Right lung (tissue), 10 donors: ENCODE measurements at places on chromosomes 4 and X.

DNA sequence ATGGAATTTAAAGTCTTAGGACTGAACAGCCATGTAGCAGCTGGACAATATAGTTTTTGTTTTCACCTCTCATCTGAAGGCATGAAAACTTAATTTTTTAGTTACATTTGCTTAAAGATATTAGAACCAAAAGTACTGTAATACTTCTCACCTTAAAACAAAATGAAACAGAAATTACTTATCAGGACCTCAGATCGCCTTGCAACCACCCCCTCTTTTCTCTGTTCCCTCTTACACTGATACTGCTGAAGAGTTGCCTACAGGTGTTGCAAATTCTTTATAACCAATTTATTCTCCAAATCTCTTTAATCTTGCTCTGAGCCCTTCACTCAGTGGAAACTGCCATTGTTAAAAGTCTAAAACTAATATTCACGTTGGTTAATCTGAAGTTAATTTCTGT, 145.0 kb downstream of the SPCS3 start:
- no peak for DNase-seq

DNA sequence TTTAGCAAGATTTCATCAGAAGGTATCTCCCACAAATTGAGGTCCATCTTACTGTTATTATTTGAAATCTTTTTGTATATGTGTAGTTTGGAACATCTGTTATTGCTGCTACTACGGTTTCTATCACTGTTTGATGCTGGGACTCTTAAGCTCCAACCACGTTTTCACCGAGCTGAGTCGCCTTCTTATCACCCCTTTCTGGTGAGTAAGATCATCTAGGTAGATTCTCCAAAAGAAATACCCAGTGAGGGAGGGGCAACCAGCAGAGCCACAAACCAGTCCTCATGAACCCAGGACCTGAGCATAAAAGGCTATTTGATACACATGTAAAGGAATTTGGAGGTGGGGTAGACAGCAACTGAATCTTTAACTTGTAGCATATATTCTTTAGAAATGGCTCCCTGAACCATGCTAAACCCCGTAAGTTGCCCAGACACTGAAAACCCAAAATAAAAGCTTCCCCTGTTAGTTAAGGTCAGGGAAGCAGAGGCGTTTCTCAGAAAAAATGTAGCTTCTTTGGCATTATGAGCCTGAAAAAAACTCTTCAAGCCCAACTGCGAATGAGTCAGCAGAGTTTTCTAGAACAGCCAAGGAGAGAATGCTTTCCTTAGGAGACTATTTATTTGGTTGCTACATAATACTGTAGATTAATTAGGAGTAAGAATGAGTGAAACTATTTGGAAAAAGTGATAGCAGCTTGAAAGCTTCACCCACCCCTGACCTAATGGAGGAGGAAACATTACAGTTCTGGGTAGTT, 53.8 kb upstream of the ATXN3L start:
- DNase-seq = peak; percentile 60

DNA sequence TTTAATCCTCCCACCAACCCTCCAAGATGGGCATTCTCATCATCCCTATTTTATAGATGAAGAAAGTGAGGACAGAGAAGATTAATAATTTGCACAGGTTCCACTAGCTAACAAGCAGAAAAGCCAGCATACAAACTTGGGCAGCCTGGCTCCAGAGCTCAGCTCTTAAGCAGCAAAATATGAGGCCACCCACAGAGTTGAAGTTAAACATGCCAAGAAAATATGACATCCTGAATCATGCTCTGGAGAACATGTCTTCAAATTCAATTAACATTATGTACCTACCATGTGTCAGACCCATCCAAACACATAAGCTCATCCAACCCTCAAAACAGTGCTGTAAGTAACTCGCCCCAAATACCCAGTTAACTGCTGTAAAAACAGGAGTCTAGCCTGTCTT, 33.9 kb downstream of the USP46 start:
- no peak for DNase-seq

- no peak for DNase-seq
Observed at GRCh38 chr4:7699031-7699430, 240.6 kb downstream of the AFAP1 start.

DNA sequence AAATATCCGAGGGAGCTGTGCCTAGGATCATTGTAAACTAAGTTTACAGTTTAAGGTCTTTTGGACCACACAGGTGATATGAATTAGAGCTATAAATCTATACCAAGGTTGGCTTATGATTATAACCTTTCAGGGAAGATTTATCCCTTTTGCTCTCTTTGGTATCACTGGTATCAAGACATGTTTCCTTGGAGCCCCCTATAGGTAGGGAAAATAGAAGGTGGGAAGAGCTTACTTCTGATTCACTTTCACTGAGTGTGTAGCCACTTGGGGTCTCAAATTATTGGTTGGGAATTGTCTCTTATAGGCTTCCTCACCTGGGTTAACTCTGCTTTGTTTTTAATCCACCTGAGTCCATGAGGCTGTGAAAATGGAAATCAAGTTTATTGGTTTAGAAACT, 262.1 kb upstream of the NR3C2 start:
- no peak for DNase-seq

DNA sequence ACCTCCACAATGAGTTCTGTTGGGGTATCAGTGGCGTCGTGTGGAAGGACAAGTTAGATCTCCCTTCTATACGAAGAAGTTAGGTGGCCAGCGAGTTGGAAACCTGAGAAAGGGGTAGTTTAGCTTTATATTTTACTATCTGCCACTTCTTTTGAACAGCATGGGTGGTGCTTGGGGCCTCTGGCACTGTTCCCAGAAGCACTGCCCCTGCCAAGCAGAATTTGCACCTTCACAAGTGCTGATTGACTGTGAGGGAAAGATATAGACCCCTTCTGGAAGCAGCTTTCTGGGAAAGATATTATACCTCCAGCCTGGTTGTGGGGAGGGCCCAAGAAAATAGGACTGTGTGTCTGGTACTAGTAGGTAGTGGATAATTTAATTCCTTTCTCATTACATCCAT, 246.9 kb downstream of the FBXO8 start:
- no peak for DNase-seq

DNA sequence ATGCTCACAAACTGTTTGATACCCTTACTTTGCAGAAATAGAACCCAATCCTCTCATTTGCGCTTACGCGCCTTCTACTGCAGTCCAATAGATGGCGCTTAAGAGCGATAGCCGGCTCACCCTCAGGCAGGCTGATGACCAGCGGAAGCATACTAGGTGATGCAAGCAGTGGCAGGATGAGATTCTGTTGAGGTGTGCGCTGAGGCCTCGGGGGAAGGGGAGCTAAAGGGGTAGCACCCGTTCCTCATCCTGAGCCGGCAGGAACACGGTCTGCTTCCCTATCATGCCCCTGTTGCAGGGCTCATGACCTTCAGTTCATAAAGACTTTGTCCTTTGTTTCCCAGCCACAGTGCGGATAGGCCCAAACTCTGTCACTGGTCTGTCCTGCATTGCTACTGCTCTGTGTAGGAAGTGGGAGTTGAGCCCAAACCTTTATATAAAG, 628.9 kb downstream of the TLL1 start:
- no peak for DNase-seq

DNA sequence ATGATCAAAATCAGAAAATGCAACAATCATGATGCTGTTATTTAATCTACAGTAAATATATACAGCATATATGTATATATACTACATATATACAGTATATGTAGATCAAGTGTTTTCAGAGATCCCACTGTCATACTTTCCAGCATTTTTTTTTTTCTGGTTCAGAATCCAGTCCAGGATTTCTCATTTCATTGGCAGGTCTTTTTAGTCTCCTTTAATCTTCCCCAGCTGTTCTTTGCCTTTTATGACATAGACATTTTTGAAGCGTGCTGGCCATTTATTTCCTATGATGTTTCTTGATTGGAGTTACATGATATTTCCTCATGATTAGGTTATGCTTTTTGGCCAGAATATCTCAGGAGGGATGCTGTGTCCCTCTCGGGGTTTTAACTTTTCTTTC, 92.0 kb upstream of the TLR2 start:
- DNase-seq = no peak

DNA sequence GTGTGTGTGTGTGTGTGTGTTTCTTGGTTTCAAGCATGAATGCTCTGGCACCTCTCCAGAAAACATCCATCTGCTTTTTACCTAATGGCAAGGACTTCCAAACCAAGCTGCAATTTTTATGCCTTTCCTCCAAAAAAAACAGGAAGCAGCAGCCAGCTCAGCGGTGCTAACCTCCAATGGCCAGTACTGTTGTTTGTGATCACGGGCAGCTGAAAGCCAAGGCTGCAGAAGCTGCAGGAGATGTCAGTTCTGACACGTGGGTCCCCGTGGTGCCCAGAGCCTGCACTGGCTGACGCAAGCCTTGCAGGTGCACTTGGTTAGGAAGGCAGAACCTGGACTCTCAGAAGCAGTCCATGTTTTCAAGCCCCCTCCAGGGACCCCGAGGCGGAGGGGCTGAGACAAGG, 313.6 kb upstream of the DDX53 start:
- DNase-seq = no peak

- no peak for DNase-seq
Observed at GRCh38 chr4:56656346-56656643, 24.8 kb downstream of the HOPX start.

GRCh38 chrX:287670-288069, 6.5 kb downstream of the PLCXD1 start:
- no peak for DNase-seq

- DNase-seq = no peak
Observed at GRCh38 chr4:20368926-20369325, 117.2 kb downstream of the SLIT2 start.

- no peak for DNase-seq
Observed at GRCh38 chr4:114146947-114147618, 167.6 kb upstream of the ARSJ start.

GRCh38 chr4:164177153-164177552, 576.8 kb upstream of the SMIM31 start:
- DNase-seq = no peak

GRCh38 chrX:46812445-46812844, 24.4 kb upstream of the RP2 start:
- no peak for DNase-seq

DNA sequence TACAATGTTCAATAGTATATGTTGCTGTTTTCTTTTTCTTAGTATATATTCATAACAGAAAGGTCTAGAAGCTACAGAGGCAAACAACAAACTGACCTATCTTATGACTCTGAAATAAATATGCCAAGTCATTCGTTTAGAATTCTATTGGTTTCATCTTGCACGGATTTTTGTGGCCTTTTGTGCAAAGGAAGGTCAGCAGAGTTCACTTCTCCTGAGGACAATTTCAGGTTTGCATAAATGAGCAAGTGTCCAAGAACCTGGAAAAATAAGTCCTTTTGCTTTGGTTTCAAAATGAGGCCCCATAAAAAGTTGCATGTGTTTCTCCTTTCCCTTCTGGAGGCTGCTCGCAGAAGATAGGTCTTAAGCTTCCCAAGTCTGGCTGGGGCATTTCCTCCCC, 156.9 kb downstream of the APBB2 start:
- no peak for DNase-seq

DNA sequence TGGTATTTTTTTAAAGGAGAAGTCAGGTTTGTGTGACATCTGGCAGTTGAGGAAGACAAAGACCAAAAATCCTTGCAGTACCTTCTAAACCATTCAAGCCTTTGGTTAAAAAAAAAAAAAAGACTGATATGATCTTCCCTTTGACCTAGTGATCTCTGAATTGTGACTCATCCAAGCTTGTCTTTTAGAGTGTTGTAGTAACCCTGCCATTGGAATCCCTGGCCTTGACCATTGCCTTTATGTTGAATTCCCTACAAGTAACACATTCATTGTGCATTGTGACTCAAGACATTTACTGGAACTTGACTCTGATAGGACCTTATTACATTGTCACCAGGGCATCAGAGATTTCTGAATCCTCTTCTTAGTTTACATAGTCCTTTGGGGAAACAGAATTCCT, 1469.0 kb downstream of the TECRL start:
- DNase-seq = no peak

DNA sequence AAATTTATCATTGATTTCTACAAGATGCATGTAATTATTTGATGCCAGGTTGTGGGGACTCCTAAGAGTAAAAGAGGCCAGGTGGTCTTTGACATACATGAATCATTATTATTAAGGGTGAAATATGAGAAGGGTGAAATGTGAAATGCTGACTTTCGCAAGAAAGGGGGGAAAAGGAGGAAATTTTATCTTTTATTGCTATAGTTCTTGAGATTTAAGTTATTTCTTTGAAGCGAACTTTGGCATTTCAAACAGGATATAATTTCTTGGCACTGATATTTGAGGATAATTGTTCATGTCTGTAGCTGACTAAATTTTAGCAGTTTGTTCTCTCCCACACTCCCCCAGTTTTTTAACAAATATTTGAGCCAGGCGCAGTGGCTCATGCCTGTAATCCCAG, 80.1 kb downstream of the TMEM131L start:
- DNase-seq = no peak

- DNase-seq = no peak
Observed at GRCh38 chr4:186790630-186791029, 67.0 kb upstream of the FAT1 start.

GRCh38 chr4:5708449-5709206, at the start of gene EVC2:
Gene EVC2 (minus strand): TSS chr4:5708559. CDS start chr4:5708513, 46 bp downstream.
- DNase-seq = peak; percentile 60

DNA sequence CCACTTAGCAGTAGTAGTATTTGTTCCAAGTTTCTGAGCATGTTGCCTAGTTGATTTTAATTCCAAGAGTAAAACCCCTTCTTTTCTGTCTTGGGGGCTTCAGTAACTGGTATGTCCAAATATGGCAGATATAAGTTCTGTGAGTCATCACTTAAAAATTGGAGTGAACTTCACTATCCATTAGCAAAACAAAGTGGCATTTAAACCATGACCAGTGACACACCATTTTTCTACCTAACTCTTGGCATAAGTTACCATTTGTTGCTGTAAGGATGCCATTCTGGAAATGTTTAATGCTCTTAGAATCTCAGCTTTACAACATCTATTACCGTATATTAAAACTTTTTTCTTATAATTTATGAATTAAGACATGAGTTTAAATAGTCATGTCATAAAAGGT, 102.0 kb downstream of the CBR4 start:
- DNase-seq = no peak

DNA sequence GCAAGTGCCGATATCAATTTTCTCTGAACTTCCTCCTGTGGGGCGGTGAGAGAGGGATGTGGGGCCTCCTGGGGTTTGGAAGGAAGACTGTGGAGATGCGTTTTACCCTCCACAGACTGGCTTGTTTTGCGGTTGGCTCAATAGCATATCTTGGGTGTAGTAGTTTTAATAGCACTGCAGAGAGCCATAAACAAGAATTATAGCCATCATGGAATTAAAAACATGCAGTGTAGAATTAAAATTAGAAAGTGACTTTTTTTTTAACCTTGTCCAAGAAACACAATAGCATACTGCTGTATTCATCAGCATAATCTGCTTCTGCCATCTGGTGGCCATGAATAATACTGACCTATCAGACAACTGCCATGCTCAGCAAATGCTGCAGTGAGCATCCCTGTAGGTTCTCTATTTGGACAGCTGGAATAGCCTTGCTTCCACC, 47.3 kb upstream of the SCML1 start:
- peak; percentile 43 for DNase-seq

DNA sequence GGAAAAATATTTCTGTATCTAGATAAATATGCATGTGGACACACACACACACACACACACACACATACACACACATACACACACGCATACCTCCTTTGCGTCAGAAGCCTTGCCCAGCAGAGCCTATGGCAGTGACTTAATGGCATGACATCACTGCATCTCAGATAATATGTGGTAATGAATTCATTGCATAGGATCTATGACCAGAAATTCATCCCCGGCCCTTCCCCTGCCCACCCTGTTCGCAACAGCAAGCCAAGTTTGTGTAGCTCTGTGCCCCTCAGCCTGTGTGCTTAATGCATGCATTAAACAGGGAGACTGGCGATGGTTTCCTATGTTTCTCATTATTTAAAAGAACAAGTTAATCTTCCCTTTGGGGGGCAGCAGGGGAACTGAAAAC, 120.7 kb downstream of the NKX6-1 start:
- no peak for DNase-seq

GRCh38 chr4:87680271-87680670, 30.2 kb downstream of the DMP1 start:
- no peak for DNase-seq
